ENCODE measurements at places on chromosomes 7 and 10.

- no peak for DNase-seq
These were observed 126.1 kb upstream of the EFCAB10 start for GRCh38 chr7:105707381-105707780.

DNA sequence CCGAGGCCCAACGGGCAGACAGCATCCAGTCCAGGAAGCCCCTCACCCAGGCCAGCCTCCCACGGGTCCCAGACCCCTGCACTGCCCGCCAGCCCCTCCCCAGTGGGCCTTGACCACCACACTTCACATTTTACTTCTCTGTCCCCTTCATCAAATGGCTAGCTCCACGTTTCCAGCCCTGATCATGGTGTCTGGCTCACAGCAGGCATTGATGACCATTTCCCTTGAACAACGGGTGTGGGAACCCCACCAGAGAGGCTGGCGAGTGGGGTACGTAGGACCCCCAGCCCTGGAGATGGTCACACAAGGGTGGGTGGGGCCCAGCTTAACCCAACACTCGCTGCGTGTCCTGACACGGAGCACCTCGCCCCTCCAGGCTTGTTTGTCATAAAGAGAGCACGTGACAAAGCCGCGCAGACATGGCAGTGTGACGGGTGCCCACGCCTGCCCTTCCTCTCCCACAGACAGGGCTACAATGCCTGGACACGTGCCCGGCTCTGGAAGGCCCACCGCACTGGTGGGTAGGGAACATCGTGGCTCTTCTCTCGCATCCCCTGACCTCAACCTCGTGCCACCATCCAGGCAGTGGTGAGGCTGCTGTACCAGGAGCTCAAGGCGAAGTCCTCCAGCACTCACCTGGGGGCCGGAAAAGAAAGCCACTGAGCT lies 267.7 kb downstream of the MAD1L1 start:
- DNase-seq: no peak

DNA sequence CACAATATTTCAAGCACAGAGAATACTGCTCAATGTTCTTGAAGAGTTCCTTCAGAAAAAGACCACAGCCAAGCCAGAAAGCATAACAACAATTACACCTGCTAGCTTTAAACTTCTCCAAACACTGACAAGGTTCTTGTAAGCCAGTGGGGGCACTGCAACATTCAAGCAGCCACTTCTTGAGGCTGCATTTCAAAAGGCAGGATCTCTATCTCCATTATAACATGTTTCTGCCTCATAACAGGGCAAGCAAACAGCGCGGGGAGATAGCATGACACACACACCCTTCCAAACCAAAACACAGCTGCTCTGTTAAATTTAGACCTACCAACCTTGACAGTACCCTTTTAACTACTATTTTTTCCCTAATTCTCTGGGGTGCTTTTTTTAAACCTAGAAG lies 30.8 kb downstream of the CHCHD3 start:
- DNase-seq: no peak

- DNase-seq: no peak
These were observed 111.2 kb downstream of the WNT2 start for GRCh38 chr7:117211614-117212013.

- no peak for DNase-seq
These were observed 16.3 kb downstream of the GCK start for GRCh38 chr7:44172803-44173424.

- DNase-seq: no peak
These were observed 762.3 kb downstream of the AUTS2 start for GRCh38 chr7:70360557-70360956.

- no peak for DNase-seq
These were observed 42.0 kb downstream of the MYL10 start for GRCh38 chr7:101586906-101587677.

DNA sequence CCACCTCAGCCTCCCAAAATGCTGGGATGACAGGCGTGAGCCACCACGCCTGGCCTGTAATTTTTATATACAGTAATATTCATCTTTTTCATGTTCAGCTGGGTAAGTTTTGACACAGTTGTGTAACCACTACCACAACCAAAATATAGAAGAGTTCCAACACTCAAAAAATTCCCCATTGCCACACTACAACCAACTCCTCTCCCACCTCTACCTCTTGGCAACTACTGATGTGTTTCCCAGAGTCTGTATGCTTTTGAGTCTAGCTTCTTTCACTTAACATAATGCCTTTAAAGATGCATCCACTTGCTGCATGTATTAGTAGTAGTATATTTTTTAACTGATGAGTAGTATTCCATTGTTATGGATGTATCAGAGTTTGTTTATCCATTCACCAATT lies 90.7 kb downstream of the SRPK2 start:
- DNase-seq: no peak

DNA sequence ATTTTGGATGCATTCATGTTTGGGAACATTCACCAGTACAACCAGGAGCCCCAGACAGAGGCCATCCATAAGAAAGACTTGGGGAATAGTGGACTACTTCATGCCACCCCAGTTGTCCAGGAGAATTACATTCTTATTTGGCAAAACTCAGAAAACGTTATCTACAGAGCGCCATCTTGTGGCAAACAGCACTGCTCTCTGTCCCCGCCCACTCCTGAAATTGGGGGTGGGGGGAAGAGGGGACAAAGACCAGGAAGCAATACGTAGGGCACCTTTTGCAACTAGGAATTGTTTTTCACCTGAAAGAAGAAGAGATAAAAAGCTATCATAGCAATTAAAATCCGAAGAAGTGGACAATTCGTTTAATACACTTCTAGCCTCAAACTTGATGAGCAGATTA lies 134.6 kb upstream of the MGMT start:
- no peak for DNase-seq

DNA sequence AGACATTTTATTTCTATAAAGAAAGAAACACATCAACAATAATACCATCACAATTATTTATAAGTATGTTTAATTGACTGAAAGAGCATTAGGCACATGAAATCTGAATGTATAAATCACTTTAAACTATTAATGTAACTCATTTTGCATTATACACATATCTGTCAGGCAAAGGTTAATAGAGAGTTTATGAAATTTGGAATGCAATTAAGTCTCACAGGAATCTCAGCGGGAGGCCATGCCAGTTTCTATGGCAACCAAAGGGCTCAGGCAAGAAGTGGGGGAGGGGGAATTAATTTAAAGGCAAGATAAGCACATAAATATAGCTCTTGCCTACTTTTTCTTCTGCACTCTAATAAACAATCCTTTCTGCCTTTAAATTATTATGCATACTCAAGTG lies 152.6 kb downstream of the SLC16A9 start:
- no peak for DNase-seq

DNA sequence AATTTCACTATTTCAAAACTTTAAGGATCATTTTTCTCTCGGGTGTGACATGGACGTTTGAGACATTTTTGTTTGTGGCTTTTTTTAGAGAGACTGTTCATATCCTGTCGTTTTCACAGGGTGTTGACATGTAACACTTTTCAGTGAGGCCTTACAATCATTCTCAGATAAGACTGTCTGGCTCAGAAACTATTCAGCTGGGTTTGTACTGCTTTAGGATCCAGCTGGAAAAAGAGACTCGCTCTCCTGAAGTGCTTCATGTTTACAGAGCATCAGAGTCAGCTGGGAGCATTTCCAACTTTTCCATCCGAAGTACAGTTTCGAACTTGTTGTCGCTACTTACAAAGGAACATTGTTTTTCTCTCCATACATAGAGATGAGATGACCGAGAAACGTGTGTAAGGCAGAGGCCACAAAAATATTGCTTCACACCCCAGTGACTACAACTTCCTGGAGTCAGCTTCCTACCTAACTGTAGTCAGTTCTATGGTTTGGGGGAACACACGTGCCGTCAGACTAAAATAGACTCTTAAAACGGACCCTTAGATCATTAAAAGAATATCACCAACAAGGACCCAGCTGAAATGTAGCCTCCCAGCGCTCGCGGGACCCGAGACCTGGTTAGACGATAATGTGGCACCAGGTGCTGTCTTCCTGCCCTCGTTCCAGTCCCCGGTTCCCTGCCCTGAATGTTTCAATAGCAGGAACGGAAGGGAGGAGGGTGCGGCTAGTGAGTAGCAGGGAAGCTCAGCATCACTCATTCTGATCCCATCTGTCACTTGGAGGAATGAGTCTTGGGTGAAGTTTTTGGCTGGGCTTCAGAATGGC lies 78.0 kb downstream of the MKI67 start:
- no peak for DNase-seq

GRCh38 chr10:111784946-111785465 lies 398.6 kb downstream of the GPAM start:
- no peak for DNase-seq

DNA sequence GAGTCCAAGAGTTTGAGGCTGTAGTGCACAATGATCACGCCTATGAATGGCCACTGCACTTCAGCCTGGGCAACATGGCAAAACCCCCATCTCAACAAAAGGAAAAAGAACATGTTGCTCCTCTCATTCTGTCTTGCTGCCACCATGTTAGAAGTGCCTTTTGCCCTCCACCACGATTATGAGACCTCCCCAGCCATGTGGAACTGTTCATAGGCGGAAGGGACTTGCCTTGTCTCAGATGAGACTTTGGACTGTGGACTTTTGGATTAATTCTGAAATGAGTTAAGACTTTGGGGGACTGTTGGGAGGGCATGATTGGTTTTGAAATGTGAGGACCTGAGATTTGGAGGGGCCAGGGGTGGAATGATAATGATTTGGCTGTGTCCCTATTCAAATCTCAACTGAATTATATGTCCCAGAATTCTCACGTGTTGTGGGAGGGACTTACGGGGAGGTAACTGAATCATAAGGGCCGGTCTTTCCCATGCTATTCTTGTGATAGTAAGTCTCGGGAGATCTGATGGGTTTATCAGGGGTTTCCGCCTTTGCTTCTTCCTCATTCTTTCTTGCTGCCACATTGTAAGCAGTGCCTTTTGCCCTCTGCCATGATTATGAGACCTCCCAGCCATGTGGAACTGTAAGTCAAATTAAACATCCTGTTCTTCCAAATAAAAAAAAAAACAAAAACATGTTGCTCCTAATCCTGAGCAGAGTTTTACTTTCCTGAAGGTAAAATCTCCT lies 22.3 kb downstream of the DLG5 start:
- no peak for DNase-seq

GRCh38 chr10:122078965-122079795 lies 90.2 kb downstream of the TACC2 start:
- no peak for DNase-seq

DNA sequence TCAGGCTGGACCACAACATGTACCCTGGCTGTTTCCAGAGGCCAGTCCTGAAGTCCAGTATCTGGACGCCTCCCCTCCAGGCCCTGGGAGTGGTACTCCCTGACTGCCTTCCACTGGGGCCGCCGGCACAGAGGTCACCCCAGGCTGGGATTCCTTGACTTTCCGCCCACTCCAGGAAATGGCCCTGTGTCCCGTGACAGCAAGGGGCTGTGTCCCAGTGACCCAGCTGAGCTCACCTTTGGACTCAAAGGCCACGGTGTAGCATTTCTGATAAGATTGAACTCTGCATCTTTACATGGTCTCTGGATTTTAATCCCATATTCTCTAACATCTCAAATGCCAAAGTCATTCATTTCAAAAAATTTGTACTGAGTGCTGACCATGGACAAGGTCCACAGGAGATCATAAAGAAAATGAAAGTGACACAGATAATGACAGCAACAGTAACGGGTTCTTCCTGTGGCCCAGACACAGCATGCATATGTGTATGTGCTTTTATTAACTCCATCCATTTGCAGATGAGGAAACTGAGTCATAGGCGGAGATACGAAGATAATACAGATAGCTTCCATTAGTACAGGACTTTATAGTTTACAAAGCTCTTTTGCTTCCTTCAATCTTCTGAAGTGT lies 5.4 kb downstream of the ADAMTS14 start:
- no peak for DNase-seq

- no peak for DNase-seq
These were observed 16.4 kb downstream of the KMT2E start for GRCh38 chr7:105030447-105030846.

GRCh38 chr10:96118604-96119450 lies 11.3 kb upstream of the ZNF518A start:
- DNase-seq: no peak

DNA sequence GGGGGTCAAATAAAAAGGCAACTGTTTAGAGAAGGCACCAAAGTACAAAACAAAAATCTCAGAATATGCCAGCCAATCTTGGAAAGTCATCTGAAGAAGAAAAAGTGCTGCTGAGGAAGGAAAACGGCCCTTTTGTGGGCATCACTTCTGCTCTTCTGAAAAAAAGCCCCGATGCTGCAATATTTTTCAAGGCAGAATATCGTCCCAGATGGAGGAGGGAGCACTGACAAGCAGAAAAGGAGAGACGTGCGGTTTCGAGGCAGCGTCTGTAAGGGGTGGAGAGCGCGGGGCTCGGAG lies 959 bp upstream of the ATRNL1 start:
- no peak for DNase-seq

DNA sequence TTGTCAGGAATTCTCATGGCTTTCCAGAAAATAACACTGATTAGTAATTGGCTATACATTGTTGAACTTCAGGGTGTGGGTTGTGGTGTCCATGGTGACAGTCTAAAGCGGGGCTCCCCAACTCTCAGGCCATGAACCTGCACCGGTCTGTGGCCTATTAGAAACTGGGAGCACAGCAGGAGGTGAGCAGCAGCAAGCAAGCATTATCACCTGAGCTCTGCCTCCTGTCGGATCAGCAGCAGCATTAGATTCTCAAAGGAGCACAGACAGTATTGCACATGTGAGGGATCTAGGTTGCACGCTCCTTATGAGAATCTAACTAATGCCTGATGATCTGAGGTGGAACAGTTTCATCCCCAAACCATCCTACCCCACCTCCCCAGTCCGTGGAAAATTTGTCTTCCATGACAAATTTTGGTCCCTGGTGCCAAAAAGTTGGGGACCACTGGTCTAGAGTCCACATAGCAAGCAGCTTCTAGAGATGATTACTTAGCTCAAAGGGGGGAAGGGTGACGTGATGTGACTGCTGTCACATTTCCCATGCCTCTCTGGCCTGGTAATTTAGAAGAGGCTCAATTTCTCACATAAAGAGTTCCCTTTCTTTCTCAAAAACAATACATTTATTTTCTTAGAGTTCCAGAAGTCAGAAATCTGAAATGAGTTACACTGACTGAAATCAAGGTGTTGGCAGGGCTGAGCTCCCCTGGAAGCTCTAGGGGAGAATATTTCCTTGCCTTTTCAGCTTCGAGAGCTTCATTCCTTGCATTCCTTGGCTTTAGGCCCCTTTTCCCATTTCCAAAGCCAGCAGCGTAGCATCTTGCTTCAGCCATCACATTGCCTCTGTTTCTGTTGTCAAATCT lies 17.6 kb upstream of the FAM221A start:
- no peak for DNase-seq

- DNase-seq: no peak
These were observed 71.5 kb upstream of the ADO start for GRCh38 chr10:62732841-62733653.

- no peak for DNase-seq
These were observed 105.8 kb downstream of the THSD7A start for GRCh38 chr7:11726001-11726793.

GRCh38 chr7:36010656-36011587 lies 142.1 kb upstream of the EEPD1 start:
- no peak for DNase-seq

DNA sequence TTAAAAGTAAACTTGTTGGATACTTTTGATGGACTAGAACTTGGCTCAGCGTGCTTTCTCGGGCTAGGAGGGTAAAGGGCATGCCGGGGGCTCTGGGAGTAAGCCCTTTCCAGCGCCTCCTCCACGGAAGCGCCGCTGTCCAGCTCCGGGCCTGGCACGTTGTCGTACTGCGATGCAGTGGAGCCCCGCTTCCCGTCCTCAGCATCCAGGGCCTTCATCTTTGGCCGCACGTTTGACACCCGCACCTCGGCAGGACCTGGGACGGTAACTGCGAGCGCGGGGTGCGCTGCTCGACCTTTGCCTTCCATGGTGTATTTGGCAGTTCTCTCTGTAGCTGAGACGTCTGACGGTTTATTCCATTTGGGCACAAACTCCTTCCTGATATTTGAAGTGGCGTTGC lies 148.3 kb downstream of the USP6NL start:
- no peak for DNase-seq
